ENCODE measurements at places on chromosomes 2 and 18. TPM values are rescaled to one million over a fixed set of nuclear protein-coding genes. Genes with fewer than 3 reads are reported as not detected.

The LIPG gene
- total RNA-seq: 17.4 TPM

- ATAC-seq: no peak
Measured at GRCh38 chr2:197096649-197097048, 170.1 kb upstream of the PGAP1 start.

GRCh38 chr18:35581898-35582641 is 530 bp downstream of the GALNT1 start:
- ATAC-seq: peak; percentile 25

The VAPA gene
- 140 TPM for total RNA-seq

The EVX2 gene
- 0.09 TPM for total RNA-seq

The CFAP65 gene
- 10.0 TPM for total RNA-seq

GRCh38 chr2:125516496-125517109 is 1139.4 kb upstream of the GYPC start:
- peak; percentile 39 for ATAC-seq

GRCh38 chr2:204340511-204340910 is 204.8 kb upstream of the PARD3B start:
- no peak for ATAC-seq

DNA sequence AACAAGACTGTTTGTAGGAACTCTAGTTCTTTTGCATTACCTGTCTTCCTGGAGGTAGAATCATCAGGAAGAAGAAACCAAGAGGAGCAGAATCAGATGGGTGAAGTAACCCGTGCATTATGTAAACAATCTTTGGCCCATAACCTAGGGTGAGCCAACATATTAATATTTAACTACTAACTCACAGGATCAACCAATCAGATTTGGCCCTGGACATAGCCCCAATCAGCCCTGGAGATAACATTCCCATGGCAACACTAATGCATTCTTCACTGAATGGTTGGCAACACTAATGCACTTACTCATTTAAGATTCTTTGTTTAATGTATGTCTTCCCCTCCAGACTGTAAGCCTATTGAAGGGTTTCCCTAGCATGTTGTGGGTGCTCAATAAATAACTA is 72.0 kb upstream of the CTAGE1 start:
- no peak for ATAC-seq

DNA sequence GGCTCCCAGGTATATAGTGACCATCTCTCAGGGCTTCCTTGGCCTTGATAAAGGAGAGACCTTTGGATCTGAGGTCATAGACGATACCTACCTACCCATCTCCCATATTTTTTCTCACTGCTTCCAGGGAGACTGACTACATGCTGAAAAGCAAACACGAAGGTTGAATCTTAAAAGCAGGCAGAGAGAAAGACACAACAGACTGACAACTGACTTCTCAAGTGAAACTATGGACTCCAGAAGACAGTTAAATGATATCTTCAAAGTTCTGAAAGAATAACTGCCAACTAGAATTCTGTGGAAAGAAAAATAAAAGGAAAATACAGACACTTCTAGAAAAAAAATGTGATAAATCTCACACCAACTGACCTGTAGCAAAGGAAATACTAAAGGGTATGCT is 76.5 kb upstream of the HAAO start:
- no peak for ATAC-seq

The SLC9A4 gene
- total RNA-seq: 2.9 TPM

The SLC5A7 gene
- 116 TPM for total RNA-seq

The EFHD1 gene
- total RNA-seq: 6.0 TPM

The GDF7 gene
- total RNA-seq: 0.25 TPM

DNA sequence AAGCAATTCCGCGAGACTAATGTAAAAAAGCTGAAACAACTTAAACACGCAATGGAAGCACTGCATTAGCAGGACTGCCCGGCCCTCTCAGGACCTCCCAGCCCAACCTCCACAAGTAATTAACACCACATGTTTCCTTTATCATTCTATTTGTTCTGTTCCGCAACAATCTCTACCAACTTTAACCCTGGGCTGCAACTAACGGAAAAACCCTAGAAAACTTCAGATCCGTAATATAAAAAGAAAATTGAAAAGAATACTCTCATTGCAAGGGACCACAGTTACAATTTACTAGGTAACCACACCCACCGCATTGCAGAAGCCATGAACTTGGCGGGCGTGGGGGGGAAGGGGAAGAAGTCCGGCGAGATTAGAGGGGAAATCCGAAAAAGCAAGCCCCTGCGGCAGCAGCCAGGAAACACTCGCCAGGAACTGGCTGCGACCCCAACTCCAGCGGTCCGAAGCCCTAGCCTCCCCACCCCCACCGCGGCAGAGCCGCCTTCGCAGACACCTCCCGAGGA is 1.2 kb downstream of the EPB41L3 start:
- ATAC-seq: peak; percentile 23

GRCh38 chr2:201959198-201959597 is 74.5 kb upstream of the FZD7 start:
- ATAC-seq: no peak
